Activated CD4-positive, alpha-beta T cell treated with anti-CD3 and anti-CD28 coated beads, Interleukin-2, amount 50 U/mL, for 16 hours (primary cell): ENCODE measurements at places on chromosomes 2 and 18.

DNA sequence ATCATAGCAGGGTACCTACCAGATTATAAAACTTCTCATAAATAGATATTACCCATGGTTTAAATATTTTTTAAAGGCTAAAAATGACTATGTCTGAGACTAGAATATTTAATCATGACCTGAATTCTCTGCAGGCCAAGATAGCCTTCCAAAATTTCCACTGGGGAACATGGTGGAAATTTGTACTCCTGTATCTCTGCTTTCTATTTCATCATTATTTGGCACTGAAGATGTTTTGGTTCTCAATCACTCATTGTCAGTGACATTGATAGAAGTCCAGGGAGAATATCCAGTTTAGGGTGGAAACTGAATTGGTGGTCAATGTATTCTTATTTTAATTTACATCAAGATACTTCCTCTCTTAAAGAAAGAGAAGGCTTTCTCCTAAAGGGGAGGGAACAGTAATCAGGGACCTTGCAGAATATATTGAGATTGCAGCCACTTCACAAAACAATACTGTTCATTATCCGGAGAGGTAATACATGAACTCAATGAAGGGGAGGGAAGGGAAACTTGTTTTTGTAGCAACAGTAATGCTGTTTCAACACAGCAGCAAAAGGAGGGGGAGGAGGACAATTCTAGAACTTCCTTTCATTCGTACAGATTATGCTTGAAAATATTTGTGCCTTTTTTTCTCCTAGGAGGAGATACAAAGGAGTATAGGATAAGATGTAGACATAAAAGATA lies 34.1 kb downstream of the EEF1B2 start:
- DNase-seq, result no peak

DNA sequence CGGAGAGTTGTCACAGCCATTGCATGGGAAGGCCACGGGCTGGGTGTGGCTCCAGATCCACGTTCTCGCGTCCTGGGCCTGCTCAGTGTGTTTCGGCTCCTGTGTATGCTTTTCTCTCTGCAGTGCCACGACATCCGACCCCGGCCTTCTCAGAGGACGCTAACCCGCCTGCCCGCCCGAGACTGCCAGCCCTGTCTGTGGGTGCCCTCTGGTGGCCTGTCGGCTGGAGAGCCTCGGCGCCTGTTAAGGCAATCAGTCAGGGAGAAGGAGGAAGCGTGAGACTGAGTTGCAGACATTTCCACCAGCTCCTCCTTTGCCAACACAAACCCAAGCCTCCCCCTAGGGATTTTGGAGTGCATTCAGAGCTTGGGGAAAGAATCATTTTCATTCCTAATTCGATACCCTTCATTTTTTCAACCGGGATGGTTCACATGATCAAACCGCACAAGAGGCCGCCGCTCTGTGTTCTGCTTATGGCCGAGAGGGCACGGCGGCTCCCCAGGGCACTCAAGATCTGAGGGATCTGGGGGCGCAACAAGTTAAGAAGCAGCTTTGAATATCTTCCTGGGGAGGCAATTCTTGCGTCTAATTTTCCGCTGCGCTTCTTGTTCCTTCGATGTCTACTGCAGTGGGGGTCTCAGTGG lies 37.5 kb upstream of the ZBTB7C start:
- peak; percentile 77 for DNase-seq

- no peak for DNase-seq
Observed at GRCh38 chr2:236545248-236545658, 24.4 kb upstream of the ACKR3 start.

DNA sequence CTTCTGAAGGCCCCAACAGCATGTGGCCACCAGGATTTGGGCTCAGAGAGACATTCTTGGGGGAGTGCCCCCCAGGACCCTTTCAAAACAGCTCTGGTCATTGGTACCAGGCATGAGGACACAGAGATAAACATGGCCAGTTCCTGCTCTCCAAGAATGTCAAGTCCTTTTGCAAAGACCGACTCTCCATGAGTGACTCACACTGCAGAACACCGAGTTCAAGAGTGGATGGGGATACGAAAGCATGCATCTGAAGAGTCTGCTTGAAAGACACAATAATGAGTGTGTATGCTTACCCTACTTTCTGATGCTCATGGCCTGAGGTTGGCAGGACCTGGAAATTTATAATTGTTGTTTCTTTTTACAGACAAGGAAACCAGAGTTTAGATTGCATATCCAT lies 450.6 kb downstream of the TSN start:
- DNase-seq, result no peak

DNA sequence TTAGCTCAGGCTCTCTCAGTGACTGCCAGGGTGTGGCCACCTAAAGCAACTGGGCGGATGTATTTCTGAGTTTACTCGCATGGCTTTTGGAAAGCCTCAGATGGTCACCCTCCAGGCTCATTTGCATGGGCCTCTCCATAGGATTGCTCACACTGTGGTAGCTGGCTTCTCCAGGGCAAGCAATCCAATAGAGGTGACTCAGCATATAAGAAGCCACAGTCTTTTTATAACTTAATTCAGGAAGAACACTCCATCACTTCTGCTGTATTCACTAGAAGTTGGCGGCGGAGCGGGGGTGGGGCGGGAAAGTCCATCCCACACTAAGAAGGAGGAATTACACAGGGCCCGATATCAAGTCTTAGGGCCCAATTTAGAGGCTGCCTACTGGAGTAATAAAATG lies 3.6 kb upstream of the DOK6 start:
- no peak for DNase-seq

- DNase-seq, result no peak
Observed at GRCh38 chr2:153546358-153546757, 67.8 kb upstream of the RPRM start.

GRCh38 chr2:83747141-83747540 lies 711.9 kb downstream of the SUCLG1 start:
- DNase-seq, result no peak

DNA sequence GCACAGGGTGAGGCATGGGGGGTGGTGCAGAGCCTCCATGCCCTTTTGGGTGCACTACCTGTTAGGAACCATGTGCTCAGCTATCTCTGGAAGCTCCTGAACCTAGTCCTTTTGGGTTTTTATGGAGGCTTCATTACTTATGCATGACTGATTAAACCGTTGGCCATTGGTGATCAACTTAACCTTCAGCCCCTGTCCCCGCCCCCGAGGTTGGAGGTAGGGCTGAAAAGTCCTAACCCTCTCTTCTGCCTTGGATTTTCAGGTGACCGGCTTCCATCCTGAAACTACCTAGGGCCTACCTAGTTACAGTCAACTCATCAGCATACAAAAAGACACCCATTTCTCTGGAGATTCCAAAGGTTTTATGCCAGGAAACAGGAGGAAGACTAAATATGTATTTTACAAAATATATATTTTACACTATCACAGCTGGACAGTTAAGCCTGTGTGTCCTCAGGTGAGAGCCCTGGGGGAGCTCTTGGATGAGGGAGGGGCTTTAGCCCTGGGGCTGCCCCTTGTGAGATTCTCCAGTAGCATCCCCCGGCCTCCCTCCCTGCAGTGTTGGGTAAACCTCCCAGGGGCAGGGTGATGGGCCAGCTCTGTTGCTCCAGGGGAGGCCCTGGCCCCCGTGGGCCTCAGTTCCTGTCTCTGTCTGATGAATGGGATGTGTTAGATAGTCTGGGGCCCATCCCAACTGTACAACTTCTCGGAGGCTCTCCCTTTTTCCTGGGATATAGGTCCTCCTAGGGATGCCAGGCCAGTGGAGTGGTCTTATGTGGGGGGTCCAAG lies 24.1 kb downstream of the GLI2 start:
- DNase-seq, result no peak

GRCh38 chr2:205760157-205760556 lies 77.9 kb downstream of the NRP2 start:
- no peak for DNase-seq

GRCh38 chr2:105627534-105627933 lies 117.2 kb upstream of the NCK2 start:
- DNase-seq, result no peak

GRCh38 chr2:183215917-183216316 lies 91.7 kb downstream of the NUP35 start:
- no peak for DNase-seq

DNA sequence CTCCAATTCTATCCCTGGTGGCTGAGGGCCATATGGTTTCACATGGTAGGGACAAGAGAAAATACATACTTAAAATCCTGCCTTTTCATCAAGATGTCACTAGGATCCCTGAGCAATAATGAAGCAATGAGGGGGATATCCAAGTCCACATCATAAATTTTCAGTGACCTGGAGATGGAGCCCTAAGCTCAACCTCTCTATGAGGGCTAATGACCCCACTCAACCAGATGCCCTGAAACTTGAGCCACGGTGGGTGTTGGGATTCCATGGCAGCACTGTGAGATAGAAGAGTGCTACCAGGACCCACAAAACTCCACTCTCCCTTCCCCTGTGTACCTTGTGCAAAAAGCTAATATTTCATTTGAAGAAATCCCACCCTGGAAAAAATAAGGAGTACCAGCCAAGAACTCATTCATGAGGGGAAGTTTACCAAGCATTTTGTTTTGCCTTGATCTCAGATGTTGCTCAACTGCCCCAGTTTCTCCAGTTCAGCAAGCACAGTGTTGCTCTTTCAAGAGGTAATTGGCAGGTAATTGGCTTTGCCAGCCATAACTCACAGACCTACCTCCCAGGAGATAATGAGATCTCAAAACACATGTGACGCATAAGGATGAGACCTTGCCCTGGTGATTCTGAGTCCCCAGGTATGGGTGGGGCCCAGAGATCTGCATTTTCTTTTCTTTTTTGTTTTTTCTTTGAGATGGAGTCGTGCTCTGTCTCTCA lies 51.0 kb upstream of the TTC39C start:
- no peak for DNase-seq

DNA sequence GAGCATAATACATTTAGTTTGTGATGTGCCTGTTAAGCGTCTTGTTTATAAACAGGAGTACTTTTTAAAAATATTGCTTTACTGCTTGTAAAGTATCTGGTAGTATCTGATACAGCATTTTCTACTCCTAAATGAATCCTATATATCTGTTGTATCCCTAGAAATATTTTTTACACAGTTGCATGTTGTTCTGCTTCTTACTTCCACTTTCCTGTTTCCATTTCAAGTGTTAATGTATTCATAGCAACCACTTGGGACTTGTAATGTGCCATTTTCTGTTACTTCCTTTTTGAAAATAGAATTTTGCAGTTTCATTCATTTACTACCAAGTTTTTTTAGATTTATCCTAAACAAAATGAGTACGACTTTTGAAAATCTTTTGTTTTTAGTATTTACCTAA lies 24.9 kb downstream of the CCNT2 start:
- DNase-seq, result no peak

- DNase-seq, result no peak
Observed at GRCh38 chr2:11644293-11644692, 25.7 kb downstream of the NTSR2 start.

DNA sequence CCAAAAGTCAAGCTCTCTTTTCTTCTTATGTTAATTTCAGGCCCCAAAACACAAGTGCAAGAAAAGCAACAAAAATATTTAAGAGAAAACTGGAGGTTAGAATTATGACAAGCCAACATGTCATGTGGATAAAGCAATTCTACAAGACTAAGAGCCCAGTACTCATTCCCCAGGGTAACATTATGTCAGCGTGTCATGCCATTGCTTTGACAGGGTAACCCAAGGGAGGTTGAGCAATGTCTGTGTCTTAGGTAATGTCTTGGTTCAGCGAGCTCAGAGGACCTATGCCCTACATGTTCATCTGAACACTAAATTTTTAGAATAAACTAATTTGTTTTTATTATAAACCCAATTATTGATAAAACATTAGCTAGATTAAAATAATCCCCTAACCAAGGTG lies 173.2 kb upstream of the ZNF804A start:
- DNase-seq, result no peak

- no peak for DNase-seq
Observed at GRCh38 chr2:100831831-100832230, 11.9 kb downstream of the NPAS2 start.
